Stimulated activated CD4-positive, alpha-beta T cell treated with anti-CD3 and anti-CD28 coated beads, Interleukin-1b, Interleukin-23, amount 100 ng/mL, for 4 hours (primary cell): ENCODE measurements at places on chromosomes 7 and 10.

GRCh38 chr10:21427804-21428481, 97.5 kb downstream of the SKIDA1 start:
- no peak for DNase-seq

DNA sequence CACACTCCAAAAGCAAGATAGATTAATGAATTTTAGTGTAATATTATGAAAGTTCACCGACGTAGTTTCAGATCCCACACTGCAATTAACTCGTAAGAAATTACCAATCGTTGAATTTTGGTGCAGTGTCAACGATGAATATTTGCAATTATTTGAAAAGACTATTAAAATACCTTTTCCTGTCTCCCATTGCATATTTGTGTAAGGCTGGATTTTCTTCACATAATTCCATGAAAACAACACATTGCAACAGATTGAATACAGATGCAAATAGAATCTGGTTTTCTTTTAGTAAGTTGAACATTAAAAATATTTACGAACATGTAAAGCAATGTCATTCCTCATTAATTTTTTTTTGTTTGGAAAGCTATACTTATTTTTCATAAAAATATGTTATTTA, 50.9 kb downstream of the DNMBP start:
- DNase-seq = no peak

DNA sequence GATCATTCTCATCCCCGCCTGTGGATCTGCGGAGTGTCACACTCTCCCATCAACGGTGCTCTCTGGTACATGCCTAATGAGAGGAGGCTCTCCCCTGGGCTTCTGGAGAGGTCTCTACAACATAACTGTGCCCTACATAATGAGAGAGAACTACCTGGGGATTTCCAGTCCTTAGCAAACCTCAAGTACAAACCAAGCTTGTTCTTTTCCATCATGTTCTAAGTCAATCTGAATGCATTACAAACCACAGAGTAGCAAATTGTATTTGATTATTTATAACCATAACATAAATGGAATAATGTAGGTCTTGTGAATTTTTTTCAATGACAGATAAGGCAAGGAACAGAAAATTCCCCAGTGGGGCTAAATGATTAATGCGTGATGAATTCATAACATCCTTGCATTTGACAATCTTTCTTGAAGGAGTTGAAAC, 412.4 kb upstream of the NRP1 start:
- no peak for DNase-seq

GRCh38 chr7:86748843-86749719, 105.4 kb downstream of the GRM3 start:
- no peak for DNase-seq

DNA sequence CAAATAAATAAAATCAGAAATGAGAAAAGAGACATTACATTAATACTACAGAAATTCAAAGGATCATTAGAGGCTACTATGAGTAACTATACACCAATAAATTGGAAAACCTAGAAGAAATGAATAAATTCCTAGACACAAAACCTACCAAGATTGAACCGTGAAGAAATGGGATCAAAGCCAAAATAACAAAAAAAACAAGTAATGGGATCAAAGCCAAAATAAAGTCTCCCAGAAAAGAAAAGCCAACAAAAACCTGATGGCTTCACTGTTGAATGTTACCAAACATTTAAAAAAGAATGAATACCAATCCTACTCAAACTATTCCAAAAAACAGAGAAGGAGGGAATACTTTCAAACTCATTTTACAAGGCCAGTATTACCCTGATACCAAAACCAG, 20.0 kb downstream of the GSDME start:
- DNase-seq = no peak

DNA sequence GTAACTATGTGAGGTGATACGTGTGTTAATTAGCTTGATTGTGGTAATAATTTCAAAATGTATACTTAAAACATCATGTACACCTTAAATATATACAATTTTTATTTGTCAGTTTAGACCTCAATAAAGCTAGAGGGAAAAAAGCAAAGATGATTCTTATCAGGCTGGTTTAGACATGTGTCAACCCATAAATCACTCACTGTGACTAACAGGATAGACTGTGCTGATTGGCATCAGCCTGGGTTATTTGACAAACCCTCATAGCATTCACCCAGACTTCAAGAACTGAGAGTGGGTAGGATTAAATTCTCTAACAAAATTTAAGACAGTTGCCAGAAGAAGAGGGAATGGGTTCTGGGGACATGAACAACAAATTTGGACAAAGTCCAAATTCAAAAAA, 73.8 kb upstream of the TMEM140 start:
- DNase-seq = no peak

- DNase-seq = no peak
Observed at GRCh38 chr10:122490268-122490667, 28.9 kb downstream of the HTRA1 start.

DNA sequence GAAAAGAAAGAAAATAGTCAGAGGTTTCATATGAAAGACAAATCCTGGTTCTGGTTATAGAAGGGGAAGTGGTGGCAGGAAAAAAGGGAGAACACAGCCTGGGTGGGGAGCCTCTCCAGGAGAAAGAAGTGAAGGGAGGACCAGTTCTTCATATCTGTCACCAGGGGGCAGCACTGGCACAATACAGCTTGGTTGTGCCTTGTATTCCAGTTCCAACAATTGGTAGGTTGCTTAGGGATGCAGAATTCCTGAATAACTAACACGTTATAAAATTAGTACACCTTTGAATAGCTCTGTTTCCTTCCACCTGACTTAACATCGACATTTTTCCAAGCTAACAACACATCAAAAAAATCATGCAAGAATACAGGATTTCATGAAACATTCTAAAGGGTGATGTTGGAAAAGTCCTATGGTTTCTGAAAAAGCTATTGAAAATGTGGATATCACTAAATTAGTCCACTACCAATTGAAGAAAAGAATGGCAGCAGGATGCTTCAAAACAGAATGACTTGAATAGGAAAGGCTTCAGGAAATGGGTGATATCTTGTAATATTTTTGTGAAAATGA, 52.9 kb downstream of the CYP26A1 start:
- no peak for DNase-seq

DNA sequence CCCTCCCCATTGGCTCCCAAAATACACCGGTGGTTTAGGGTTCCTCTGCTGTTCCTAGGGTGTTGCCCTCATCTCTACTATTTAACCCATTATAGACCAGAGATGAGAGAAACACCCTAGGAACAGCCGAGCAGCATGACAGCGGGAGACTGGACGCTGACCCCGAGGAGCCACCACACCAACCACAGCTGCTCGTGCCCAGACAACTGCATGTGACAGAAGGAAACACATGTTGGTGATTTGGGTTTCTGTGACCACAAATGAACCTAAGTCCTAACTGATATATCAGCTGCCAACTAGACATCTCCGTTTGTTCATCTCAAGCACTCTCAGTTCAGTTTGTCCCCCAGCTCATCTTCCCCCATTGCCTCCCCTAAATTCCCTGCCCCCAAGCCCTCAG, 13.4 kb downstream of the CFAP43 start:
- DNase-seq = no peak

GRCh38 chr10:7239312-7239985, 171.4 kb downstream of the SFMBT2 start:
- DNase-seq = no peak

GRCh38 chr10:124648738-124649137, 95.4 kb downstream of the FAM53B start:
- no peak for DNase-seq

- no peak for DNase-seq
Observed at GRCh38 chr7:9498303-9498702, 1064.9 kb downstream of the NXPH1 start.
